ENCODE measurements at places on chromosomes 12 and 14.

DNA sequence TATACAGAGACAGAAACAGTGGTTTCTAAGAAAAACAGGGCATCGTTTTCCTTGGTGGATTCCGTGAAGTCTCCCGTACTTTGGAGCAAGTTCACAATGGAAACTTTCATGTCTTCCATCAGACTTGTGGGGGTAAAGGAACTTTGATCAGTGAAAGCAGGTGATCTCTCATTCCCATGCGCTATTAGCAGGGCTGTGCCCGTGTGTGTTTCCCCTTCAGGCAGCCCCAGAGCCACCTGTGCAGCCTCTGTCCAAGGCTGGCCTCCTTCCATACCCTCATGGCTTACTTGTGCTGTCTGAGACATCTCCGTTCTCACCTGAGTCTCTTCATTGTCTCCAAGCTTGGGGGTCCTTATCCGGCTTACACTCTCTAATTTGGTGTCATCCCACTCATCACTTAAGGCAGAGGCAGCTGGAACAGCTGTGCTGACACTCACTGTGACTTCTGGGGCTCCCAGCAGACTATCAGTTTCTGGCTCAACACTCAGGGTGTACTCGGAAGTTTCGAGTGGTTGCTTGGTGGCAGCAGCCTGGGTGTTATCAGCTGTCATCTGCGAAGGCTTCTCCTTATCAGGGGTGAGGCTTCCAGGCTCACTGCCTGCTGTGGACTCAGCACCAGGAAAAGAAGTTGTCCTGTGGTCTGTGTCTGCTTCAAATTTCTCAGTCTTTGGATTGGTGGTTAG, 13.8 kb downstream of the ARMH4 start:
- DNase-seq, result no peak

- DNase-seq, result no peak
Measured at GRCh38 chr12:32448586-32448985, 49.2 kb downstream of the FGD4 start.

GRCh38 chr12:100706033-100706432, 88.5 kb upstream of the ANO4 start:
- DNase-seq, result no peak

DNA sequence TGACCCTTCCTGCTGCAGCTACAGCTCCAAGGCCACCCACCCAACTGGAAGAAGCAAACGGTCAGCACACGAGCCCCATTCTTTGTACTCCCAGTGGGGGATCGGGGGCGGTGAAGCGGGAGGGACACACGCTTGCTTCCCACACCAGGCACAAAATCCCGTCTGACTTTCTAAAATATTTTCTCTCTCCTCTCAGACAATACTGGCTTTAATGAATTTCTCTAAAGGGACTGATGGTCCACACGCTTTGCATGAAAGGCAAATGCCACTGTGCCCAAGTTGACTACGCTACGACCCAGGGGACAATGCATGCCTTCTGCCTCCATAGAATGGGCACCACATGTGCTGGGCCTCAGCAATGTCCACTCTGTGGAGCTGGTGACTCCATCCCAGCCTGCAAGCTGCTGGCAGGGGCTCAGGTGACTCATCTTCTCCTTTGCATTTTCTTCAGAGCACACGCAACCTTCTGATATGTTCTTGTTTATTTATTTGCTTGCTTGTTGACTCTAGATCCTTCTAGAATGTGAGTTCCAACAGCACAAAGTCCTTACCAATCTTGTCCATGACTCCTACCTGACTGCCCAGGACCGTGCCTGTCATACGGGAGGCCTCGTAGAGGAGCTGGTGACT, 15.6 kb downstream of the SYNE3 start:
- DNase-seq, result peak; percentile 65

GRCh38 chr12:95551305-95551704, at the start of gene USP44:
Gene USP44, minus strand, starts transcription at chr12:95551476. Its CDS starts 17,220 bp downstream, at chr12:95534256.
- DNase-seq, result no peak

DNA sequence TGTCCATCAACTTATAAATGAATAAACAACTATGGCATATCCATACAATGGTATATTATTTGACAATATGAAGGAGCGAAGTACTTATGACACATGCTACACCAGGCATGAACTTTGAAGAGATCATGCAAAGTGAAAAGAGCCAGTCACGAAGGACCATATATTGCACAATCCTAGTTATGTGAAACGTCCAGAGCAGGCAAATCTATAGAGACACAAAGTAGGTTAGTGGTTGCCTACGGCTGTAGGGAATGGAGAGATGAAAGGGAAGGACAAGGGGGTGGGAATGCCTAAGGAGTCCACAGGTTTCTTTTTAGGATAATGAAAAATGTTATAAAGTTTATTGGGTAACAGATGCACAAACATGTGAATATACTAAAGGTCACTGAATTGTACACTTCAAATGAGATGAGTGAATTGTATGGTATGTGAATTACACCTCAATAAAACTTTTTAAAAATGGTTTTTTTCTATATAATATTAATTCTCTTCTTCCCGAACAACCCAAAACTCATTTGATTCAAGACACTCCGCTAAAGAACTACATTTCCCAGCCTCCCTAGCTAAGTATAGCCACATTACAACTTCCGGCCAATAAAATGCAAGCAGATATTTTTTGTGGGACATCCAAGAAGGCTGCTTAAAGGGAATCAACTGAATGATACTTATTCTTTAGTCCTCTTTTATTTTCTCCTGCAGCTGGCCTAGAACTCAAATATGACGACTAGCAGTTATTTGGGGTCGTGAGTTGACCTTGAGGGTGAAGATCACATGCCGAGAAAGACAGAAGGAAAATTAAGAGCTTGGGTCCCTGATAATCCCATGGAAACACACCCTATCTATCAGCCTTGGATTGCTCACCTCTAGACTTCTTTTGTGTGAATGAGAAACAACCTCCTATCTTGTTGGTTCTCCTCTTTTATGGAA, 187.2 kb downstream of the TTC8 start:
- DNase-seq, result no peak

DNA sequence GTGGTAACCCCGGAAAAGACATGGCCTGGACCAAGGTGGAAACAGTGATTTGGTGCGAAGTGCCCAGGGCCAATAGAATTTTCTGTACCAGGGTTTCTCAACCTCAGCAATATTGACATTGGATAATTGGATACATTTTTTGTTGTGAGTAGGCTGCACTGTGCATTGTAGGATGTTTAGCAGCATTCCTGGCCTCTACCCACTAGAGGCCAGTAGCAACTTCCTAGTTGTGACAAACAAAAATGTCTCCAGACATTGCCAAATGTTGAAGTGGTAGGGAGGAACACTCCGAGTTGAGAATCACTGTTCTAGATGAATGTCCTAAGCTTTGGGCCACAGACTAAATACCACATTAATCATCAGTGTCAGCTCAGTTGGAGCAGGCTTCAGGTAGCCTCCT, 6.2 kb upstream of the CGRRF1 start:
- no peak for DNase-seq

DNA sequence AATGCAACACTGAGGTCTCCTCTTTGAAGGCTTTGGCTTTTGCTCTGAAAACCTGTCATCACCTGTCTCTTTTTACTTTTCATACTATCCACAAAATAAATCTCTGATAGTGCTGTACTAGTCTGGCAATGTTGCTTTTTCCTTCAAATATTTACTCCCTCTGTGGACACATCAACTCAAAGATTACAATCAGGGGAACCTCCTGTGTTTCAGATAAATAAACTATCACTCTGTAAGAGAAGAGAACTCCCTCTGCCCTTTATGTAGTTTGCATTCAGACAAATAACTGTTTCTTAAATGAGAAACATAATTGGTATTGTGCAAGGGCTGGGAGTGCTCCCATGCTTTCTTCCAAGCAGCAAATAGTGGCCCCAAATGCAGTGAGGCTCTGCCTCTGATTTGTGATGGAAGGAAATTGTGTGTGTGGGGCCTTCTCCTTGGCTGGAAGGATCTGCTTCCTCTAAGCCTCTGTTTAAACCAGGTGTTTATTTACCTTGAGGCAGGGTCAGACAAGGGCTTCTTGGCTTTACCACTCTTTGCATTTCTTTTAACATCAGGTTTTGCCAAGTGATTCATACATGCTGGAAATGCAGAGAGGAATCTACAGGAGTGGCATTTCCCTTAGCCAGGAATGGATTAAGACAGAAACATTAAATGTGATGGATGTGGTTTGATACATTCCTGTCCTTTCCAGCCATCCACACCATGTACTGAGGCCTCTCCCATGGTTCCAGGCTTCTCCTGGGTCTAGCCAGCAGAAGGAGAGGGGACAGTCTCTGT, 69.0 kb downstream of the AKAP6 start:
- no peak for DNase-seq

DNA sequence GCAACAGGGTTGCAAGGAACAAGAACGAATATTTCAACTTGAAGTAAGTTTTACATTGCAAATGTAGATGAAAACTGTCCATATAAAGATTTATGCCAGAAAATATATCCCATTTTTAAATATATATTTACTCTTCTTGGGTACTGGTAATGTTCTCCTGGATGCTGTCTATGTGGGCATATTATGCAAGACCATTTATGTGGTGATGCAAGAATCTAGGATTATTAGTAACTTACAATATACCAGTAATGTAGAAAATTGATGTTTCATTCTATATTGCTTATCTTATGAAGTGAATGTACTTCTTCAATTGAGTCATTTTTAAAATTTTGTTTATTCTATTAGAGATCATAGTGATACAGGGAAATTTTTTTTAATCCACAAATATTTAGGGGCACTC, 25.1 kb downstream of the FGFR1OP2 start:
- DNase-seq, result no peak

DNA sequence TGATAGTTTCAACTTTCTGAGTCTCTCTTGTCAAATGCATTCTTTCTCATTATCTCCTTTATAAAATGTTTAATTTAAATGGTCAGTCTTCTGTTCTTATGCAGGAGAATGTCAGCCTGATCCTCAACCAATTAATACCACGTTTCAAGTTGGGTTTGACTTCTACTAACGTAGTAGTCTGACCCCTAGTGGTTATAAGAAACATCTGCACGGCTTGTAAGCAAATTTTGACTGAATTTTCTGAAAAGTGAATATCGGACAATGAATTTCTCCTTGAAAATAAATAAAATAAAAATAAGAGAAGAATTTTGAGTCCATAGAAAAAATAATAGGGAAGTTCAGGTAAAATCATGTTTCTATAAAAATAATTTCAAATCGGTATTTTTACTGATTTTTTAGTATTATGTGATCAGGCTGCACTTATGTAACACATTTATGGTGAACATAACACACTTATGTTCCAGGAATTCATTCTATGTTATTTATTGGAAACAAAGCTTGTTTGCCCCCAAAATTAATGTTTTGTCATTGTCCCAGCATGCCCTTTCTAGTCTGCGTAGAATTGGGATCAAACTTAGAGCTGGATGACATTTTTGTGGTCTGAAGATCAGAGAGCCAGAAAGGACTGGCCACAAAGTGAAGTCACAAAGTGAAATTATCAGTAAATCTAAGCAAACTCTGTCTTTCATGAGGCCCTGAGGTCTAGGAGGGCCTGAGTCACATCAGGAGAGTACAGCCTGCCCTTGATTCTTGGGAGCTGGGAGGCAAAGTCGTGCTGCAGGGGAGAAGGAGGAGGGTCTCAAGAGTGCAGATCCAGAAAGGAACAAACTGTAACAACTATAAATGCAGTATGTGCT, 101.2 kb upstream of the STXBP6 start:
- DNase-seq, result peak; percentile 15

DNA sequence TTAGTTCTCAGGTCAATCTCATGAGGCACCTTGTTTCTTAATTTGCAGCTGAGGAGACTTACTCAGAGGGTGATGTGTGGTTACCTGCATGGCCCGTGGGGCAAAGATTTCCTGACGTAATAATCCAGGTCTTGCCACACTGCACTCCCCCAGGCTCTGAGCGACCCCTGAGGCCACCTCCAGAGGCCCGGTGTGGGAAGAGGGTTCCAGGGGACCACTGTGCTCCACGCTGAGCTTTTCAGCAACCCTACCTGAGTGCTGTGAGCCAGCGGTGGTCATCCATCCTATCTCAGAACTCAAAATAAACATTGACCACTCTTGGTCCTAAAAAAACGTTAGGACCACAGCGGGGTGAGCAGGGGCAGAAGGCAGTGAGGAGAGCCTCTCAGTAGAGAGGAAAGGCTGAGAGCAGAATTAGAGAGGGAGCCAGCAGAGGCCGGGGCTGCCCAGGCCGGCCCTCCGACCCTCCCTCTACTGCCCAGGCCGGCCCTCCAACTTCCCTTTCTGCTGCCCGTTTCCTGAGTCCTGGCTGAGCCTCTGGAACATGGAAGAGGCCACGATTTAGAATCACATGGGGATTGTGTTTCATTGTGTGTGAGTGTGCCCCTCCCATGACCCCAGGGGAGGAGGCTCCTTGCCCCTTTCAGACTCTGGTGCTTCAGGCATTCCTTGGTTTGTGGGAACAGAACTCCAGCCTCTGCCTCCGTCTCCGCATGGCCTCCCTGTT, 188.2 kb upstream of the DIO3 start:
- DNase-seq, result no peak

DNA sequence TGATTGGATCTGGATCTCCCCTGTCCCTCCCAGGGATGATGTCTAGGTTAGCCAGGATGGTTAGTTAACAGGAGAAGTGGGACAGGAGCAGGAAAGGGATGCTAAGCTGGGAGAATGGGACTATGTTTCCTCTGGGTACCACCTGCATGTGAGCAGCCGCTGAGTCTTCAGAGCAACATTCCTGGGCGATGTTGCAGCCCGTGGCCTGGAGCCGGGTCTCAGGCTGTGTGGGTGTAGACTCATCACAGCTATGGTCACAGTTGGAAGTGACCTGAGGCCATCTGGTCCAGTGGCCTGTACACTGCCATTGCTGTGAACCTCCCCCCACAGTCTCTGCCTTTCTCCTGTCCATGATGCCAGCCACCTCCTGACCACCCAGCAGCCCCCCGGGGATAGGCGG, 422.6 kb downstream of the DPF3 start:
- no peak for DNase-seq

DNA sequence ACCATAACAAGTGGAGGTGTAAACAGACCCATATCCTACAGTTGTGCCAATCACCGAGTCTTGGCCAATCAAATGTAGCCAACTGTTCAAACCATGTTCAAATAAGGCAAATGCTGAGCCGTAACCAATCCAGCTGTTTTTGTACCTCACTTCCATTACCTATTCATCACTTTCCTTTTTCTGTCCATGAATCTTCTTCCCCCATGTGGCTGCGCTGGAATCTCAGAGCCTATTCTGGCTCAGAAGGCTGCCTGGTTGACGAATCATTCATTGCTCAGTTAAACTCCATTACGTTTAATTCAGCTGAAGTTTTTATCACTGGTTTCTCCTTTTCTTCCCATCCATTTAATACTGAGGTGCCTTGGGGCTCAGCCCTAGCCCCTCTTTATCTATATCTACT, 71.1 kb downstream of the TBC1D30 start:
- no peak for DNase-seq

DNA sequence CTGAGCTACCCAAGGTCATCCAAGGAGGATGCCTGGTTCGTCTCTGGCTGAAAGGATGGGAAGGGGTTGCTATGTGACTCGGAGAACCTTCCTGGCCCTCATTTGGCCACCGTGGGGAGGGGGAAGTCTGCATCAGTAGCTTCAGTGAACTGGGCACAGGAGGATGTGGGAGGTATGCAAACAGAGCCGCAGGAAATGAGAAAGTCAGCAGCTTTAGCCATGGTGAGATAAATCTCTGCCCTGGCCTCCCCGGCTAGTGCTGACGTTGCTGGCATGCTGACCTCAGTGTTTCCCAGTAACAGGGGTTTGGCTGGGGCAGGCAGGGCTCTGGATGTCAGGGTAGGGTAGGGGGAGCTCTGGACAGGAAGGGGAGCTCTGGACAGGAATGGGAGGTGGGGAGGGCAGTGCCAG, 2.3 kb upstream of the CEBPE start:
- no peak for DNase-seq

GRCh38 chr12:2485681-2486080, 309.1 kb upstream of the FKBP4 start:
- DNase-seq, result no peak

GRCh38 chr14:101114726-101115515, 211.4 kb upstream of the RTL1 start:
- no peak for DNase-seq

GRCh38 chr12:124399622-124400021, 104.7 kb downstream of the RFLNA start:
- DNase-seq, result no peak
